ENCODE measurements at places on chromosomes 7 and 10.

DNA sequence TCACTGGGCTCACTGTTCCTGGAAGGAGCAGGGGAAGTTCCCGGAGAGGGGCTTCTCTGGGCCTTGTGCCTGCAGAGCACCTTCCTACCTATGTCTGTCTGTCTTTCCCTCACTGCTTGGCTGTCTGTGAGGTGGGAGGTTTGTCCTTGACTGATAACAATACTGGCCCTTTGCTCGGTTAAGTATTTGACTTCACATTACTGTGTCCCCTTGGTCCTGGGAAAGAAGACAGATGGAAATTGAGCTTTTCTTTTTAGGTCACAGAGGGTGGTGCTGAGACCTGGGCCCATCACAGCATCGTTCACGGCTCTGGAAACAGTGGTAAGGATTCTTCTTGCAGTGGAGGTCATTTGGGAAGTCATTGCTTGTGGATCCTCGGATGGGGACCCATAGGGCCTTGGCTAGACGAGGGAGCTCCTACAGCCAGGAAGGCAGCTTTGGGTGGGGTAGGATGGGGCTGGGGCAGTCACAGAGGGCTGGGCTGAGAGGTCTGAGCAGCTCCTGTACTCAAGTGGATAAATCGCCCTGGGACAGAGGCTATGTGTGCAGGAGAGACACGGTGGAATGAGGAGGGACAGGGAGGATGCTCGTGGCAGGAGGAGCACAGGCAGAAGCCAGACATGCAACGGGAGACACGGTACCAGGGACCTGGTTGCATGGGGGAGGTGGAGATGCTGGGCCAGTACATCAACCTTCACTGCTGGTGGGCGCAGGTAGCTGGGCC is 450.2 kb downstream of the PLXNA4 start:
- no peak for DNase-seq

- no peak for DNase-seq
Observed at GRCh38 chr10:43707770-43708169, 59.1 kb upstream of the ZNF32 start.

DNA sequence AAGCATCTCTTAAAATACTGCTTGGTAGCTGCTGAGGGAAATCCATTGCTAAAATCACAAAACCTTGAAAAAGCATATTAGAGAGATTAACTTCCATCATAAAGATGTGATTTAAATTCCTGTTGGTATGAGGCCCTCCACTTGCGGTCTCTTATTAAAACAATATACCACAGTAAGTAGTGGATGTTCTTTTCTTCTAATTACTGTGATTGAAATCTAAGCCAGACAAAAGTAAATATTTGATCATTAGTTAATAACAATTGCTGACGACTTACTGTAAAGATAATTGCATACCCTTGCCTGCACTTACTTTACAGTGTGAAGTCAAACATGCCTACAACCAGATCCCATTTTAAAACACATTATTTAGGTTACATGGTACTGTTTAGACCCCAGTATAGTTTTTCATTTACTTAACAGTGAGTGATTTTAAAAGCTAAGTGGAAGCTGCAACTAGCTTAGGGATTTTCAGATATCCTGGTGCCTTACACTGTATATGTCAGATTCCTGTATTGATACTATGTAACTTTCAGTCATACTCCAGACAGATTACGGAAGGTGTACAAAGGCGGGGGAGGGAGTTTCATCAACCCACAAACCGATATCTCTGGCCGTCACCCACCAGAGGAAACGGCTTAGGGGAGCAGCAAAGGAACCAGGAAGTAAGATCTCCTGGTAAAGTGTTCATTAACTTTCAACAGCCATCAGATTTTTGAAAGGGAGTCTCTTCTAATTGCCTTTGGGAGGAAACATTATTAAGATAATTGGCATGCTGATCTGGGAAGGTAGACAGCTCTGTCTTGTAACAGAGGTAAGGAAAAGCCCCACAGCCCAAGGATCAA is 986 bp downstream of the NRP1 start:
- no peak for DNase-seq

DNA sequence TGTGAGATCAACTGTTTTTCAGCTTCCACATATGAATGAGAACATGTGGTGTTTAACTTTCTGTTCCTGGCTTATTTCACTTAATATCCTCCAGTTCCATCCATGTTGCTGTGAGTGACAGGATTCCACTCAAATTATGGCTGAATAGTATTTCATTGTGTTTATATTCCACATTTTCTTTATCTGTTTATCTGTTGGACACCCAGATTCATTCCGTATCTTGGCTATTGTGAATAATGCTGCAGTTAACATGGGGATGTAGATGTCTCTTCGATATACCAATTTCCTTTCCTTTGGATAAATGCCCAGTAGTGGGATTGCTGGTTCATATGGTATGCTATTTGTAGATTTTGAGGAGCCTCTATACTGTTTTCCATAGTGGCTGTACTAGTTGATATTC is 47.9 kb downstream of the GALNT11 start:
- no peak for DNase-seq

DNA sequence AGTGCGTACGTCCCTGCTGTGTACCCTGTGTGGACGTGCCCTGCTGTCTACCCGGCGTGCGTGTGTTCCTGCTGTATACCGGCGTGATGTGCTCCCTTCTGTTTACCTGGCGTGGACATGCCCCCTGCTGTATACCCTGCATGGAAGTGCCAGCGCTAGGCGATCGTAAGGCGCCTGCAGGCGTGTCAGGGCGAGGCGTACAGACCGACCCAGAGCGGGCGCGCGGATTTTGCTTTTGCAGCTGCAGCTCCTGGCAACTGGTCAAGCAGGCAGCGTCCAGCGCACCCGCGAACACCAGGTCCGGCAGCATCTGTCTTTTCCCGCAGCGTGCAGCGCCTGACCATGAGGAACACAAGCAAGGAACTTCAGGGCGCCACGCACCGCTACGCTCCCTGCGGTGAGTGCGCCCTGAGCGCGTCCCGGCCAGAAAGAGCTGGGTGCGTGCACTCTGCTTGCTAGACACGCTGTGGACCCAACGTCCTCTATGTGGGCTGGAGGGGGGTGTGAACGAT is 680 bp downstream of the C7orf57 start:
- no peak for DNase-seq

DNA sequence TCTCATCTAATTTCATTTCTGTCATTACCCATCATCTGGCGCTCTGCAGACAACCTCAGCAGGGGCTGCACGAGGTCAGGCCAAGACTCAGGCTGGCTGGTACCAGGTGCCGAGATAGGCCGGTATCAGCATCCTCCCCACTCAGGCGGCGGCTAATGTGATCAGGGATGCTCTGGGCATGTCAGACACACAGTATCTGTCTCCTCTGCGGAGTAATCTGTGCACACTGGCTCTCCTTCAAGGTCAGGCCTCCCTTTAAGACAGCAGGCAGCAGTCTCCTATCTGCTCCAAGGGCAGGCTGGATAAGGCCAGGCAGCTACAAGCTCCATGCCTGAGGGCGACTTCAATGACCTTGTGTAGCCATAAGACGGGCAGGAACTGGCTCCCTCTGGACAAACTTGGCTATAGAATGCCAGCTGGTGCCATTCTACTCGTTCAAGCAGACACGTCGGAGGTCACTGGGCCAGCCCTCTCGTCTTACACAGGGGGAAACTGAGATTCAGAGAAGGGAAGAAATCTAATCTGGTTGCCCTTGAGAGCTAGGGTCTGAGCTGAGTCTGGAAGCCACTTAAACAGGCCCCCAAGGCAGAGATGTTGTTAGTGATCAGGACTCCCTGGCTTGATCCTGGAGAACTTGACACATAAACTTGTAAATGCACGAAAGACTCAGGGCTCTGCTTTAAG is 59.3 kb downstream of the ARHGAP22 start:
- no peak for DNase-seq

DNA sequence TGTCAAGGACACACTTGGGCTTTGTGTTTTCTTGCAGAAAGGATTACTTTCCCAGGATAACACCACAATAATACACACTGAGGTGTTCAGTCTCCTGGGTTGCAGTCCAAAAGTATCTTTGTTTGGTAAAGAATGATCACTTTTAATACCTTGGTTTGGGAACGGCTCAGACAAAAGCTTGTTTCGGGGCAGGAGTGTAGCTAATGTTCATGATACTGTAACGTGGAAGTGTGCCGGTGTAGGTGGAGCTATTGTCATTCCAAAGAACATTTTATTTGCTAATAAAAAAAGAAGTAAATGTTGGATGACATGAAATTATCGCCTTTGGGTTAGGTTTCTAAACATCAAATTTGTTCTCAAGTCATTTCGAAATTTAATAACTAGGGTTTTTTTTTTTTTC is 1.2 kb downstream of the EIF4H start:
- DNase-seq = no peak

- no peak for DNase-seq
Observed at GRCh38 chr7:130278860-130279259, 12.2 kb downstream of the CPA2 start.

- no peak for DNase-seq
Observed at GRCh38 chr10:6416892-6417512, 163.1 kb downstream of the PRKCQ start.

GRCh38 chr7:127858091-127858914 is 172.9 kb downstream of the LRRC4 start:
- DNase-seq = no peak

Data from DMS 273 treated with DMSO at 0.1 percent for 48 hours (cell line).